ENCODE measurements at places on chromosomes 3 and 15.

- DNase-seq: no peak
Observed at GRCh38 chr15:97929456-97930229, 30.9 kb upstream of the ARRDC4 start.

GRCh38 chr3:179921500-179921899, 115.2 kb downstream of the PEX5L start:
- DNase-seq: no peak

- DNase-seq: no peak
Observed at GRCh38 chr3:151135541-151136337, 50.3 kb downstream of the MED12L start.

DNA sequence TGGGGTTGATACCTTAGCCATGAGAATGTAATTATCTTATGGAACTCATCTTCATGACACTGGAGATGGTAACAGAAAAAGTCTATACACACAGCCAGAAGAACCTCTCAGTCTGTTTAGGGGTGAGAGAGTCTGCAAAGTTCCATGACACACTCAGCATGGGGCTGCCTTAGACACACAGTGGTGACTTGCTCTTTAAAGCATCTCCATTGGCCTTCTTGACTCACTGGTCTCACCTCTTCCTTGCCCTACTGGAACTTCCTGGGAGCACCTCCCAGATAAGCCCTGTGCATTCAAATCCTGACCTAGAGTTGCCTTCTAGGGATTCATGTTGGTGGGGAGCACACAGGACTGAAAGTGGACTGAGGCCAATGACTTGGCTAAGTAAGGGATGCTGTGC, 9.3 kb downstream of the MAGI1 start:
- DNase-seq: no peak

DNA sequence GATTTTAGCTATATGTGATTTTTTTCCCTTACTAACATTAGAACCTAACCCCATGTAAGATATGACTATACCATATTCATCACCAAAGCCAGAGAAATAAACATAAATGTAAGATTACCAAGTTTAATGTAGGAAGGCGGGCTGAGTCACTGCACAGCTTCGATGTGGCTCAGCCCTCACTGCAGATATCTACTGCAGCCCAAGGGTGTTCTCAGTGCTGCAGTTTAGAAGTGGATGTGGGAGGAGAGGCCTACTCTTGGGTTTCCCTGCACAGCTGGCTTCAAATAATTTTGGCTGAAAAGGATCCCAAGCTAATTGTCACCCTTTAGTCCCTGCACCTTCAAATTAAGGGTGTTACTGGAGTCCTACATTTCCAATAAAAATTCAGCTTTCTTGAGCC, 9.3 kb downstream of the ARPP19 start:
- DNase-seq: peak; percentile 35

DNA sequence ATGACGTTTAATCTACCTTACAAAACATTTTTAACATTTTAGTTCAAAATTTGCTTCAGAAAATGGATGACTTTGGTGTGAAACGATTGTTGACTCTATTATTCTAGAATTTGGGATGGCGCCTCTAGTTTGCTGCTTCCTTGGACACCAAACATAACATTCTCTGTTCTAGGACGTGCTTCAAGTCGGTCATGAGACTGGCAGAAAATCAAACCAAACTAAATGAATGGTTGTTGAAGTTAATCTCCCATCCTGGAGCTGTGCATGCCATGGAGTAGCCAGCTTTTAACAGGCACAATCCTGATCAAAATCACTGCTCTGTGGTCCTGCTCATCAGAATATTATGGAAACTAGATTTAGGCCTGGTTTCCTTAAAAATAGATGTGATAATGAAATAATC, 9.6 kb upstream of the LRRFIP2 start:
- DNase-seq: no peak

GRCh38 chr3:27658741-27659140, 63.4 kb downstream of the EOMES start:
- DNase-seq: no peak

GRCh38 chr3:183188895-183189462, 26.4 kb upstream of the LAMP3 start:
- DNase-seq: peak; percentile 41

GRCh38 chr3:24670871-24671270, 176.2 kb upstream of the THRB start:
- no peak for DNase-seq

DNA sequence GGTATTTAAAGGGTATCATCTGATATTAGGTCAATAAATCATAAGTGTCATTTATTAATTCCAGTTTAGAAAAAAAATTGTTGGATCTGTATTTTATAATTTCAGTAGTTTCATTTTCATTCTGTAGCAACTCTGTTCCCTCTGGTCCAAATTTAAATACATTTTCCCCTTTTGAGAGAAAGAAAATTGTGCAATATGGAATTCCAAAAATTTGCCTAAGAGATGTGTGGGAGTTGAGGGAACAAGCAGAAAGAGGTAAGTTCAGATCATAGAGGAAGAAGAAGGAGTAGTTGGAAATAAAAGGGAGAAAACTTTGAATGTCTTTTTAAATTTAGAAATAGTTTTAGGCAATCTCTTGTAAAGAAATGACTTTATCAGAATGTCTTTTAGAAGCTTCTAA, 48.9 kb upstream of the MME start:
- DNase-seq: no peak

- DNase-seq: no peak
Observed at GRCh38 chr3:16174026-16174355, 489 bp upstream of the GALNT15 start.

DNA sequence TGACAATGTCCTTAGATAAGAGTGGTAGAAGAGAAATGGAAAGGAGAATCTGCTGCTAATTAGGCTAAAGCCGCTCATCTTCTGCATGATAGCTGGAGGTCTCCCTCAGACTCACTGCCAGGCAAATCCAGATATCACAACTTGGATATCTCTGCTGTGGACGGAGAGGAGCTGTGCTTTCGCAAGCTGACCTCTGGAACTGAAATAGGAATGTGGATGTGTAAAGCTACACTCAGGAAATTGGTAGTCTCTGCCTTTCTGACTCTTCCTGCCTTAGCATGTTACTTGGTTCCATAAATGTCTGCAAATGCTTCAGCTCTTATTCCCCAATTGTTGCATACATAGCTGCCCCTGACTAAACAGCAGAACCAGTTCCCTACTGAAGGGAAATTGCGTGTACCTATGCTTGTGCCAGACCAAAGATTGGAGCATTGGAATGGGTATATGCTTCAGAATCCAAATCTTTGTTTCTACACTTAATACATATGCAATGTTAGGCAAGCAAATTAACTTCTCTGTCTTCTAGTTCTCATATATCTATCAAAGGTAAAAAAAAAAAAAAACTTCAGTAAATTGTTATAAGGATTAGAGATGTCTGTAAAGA, 74.7 kb upstream of the ROBO2 start:
- no peak for DNase-seq

DNA sequence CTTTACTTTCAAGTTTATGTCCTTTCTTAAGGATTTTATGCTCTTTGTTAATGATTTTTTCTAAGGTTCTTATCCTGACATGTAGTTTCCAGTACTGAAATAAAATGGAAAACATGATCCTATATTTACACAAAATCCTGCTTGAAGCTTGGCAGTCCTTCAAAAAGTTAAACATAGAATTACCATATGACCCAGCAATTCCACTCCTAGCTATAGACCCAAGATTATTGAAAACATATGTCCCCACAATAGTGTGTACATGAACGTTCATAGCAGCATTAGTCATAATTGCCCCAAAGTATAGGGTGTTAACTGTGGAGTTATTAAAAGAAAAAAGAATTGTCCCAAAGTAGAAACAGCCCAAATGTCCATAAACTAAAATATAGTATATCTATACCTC, 33.2 kb downstream of the ITGB5 start:
- DNase-seq: no peak

- DNase-seq: no peak
Observed at GRCh38 chr15:33194237-33194636, 277 bp downstream of the FMN1 start.

DNA sequence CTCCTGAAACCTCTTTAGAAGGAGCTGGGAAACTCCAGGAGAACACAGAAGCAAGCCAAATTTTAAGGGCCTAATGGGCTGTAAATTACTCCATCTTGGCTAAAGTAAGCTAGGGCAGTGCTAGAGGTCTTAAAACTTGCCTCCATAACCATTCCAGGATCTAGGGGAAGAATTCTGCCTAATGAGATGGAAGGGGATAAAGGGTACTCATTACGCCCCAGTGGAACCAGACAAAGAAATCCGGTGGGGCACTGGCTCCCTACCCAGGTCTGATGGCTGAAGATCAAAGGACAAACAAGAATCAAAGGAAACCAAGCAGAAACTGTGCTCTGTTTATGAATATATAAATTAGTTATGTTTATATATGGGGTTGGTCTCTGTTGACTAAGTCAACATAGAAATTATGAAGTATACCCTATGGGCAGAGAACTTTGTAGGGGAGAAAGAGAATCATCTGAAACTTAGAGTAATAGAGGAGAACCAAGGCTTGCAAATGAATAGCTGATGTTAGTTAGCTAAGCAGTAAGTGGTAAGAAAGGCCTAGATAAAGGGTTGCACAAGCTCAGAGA, 57.8 kb downstream of the NCEH1 start:
- DNase-seq: no peak

DNA sequence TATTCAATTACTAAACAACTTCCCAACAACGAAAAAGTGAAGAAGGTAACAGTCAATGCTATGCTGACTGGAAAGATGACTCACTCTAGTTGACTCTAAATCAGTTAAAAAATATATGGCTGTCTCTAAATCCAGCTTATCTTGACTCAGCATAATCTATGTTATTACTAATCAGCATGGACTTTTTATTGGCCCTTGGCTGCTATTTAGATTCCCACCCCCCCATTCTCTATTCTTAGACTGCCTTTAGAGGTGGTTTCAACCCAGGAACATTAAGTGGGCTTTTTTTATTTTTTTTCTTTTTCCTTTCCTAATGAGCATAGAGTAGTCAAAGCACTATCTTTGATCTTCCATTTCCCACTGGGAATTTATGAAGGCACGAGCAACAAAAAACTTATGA, 1.9 kb downstream of the PCOLCE2 start:
- no peak for DNase-seq

GRCh38 chr3:59320080-59320479, 270.3 kb upstream of the CFAP20DC start:
- no peak for DNase-seq

- DNase-seq: no peak
Observed at GRCh38 chr3:10468613-10469354, 36.6 kb downstream of the ATP2B2 start.

DNA sequence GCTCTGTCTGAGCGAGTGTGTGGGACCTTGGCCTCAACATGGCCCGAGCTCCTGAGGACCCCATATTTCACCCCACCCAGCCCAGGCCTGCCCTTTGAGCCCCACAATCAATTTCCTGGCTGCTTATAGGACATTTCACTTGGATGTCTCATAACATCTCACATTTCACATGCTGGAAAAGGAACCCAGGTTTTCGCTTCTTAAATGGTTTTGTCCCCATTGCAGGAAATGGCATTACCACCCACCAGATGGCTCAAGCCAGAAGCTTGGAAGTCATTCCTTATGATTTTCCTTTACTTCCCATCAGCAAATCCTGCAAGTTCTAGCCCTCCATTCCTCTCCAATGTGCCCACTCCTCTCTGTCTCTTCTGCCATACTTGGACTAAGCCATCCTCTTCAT, 14.9 kb downstream of the ITGA11 start:
- no peak for DNase-seq

- DNase-seq: no peak
Observed at GRCh38 chr3:131107637-131108433, 81.2 kb downstream of the NEK11 start.

GRCh38 chr3:85576091-85576690, 617.4 kb downstream of the CADM2 start:
- peak; percentile 10 for DNase-seq

- no peak for DNase-seq
Observed at GRCh38 chr15:70539409-70539808, 223.9 kb downstream of the UACA start.

GRCh38 chr3:112761062-112761638, 85.5 kb downstream of the CD200R1L start:
- DNase-seq: no peak

- no peak for DNase-seq
Observed at GRCh38 chr3:14248849-14249523, 70.4 kb downstream of the LSM3 start.

DNA sequence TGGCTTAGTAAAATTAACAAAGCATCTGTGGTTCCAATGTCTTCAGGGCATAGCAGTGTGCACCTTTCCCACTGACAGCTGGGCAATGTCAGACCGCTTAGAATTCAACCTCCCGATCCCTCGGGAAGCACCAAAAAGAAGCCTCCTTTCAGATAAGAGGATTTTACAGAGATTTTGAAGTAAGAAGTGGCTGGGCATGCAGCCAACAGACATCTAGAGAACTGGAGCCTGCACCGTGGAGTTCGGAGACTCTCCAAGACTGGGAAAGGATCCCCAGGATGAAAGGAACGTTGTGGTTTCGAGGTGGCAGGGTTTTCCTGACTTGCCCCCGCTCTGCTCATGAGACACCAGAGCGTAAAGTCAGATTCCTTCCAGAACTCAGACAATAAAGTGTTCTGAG, 5.3 kb downstream of the FAM174B start:
- no peak for DNase-seq

DNA sequence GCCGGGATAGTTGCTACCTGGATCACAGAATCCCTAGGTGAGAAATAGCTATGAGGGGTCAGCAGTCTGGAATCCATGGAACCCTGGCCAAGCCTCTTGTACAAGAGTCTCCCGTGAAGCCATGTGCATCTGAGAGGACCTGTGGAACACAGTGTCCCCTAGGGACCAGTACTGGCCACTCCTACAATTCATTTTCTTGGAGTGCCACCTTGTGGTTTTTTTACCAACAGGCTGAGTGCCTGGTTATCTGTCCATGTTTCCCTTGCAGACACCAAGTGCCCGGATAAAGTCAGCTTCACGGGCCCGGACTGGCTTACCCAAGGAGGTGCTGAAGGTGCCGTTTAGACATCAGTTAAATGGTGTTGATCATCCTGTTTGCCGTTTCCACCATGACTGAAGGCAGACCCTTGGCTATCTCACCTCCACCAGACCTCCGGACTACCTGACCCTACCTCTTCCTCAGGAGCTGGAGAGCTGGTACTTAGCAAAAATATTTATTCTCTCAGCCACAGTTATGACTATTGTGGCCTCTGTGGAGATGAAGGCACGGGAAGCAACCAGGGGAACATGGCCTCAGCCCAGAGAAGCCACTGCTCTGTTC, 93.9 kb downstream of the RBPMS2 start:
- no peak for DNase-seq

GRCh38 chr3:194369522-194370279, at the start of gene LRRC15:
Gene LRRC15, minus strand, starts transcription at chr3:194369743. Its CDS starts 8,700 bp downstream, at chr3:194361043.
- no peak for DNase-seq

DNA sequence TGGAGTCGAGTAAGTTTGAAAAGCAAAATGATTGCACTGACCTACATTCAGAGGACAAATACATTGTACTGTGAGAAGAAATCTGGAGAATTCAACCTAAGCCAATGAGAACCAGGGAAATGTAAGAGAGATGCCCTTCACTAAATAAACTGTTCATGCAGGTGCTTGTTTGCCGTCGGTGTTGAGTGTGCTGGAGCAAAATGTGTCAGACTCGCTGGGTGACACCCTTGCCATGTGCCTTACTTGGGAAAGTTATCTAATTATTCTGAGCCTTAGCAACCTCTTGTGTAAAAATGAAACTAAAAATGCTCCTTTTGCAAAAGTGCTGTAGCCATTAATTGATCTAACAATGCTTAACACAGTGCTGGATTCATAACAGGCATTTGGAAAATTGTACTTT, 140.4 kb downstream of the GABRB3 start:
- no peak for DNase-seq
